T47D (cell line): ENCODE measurements at places on chromosomes 12 and 14.

DNA sequence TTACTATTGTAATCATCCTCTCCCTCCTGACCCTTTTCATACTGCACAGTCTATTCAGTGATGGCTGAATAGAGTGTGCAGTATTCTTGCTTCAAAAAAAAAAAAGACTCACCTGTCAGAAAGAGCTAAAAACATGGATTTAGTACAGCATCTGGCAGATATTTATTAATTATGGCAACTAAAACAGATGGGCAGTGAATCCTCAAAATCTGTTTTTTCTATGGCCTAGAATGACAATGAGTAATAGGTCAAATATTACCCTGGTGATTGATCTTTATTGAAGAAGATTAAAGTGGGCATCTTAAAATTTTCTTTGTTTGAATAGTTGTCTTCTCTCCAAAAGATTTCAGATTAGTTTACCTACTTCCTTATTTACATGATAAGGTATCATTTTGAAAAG is 543.6 kb downstream of the FOXG1 start:
- DNase-seq: no peak

- no peak for DNase-seq
Observed at GRCh38 chr12:132103542-132104308, 40.4 kb downstream of the DDX51 start.

GRCh38 chr14:67485501-67486095 is 2.9 kb downstream of the TMEM229B start:
- no peak for DNase-seq

- DNase-seq: peak; percentile 61
Observed at GRCh38 chr14:103846543-103847450, 578 bp downstream of the PPP1R13B start.

DNA sequence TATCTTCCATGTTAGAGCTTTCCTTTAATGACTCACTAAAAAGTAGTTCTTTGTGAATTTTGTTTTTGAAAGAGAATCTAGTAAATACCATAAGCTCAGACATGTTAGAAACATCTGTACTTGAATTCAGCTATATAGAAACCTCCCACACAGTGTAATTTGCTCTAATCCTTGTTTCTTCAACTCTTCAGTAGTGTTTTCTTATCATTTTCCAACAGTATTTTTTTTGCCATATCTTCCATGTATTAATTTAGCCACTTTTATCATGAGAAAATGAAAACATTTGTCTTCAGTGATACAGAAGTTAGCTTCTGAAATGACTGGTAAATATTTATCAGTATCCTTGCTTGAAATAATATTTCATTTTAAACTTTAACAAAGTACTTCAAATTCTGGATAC is 73.6 kb downstream of the ARID2 start:
- no peak for DNase-seq

- DNase-seq: no peak
Observed at GRCh38 chr14:86935241-86935885, 1057.6 kb downstream of the GALC start.

- no peak for DNase-seq
Observed at GRCh38 chr12:102891756-102892155, 25.3 kb downstream of the PAH start.

- DNase-seq: no peak
Observed at GRCh38 chr12:19230299-19230866, 100.8 kb downstream of the PLEKHA5 start.

GRCh38 chr14:23284654-23285529 is 1.0 kb downstream of the HOMEZ start:
- no peak for DNase-seq

DNA sequence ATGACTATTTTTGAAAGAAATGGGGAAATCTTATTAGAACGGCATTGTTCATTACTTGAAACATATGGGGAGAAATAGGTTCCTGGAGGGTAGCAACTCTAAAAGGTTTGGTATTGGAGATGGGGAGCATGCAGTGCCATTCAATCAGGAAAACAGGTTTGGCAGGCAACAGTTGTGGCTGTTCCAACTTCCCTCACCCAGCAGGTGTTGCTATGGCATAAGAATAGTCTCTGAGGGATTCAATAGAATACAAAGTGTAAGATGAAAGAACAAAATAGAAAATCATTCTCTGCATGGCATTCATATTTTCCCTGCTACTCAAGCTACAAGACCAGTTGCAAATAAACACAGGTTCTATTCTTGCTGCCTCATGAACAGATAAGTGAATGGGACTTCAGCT is 393.3 kb upstream of the RPL10L start:
- peak; percentile 23 for DNase-seq

DNA sequence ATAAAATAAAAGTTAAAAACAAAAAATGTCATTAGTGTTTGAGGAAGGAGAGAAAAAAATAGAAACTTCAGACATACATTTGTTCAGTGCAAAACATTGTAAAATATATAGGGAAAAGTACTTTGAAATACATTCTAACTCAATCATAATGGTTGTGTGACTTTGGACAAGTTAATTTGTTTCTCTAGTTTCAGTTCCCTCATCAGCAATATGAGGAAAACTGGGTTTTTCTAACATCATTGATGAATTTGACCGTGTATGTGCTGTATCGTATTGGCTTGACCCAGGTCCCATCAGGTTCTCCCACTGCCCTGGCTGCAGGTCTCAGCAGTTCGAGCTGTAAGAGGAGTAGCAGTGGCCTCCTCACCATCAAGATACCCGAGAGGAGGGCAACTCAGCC is 173.9 kb upstream of the ATF7IP start:
- DNase-seq: no peak

GRCh38 chr14:104384776-104385071 is 194.8 kb upstream of the C14orf180 start:
- no peak for DNase-seq

DNA sequence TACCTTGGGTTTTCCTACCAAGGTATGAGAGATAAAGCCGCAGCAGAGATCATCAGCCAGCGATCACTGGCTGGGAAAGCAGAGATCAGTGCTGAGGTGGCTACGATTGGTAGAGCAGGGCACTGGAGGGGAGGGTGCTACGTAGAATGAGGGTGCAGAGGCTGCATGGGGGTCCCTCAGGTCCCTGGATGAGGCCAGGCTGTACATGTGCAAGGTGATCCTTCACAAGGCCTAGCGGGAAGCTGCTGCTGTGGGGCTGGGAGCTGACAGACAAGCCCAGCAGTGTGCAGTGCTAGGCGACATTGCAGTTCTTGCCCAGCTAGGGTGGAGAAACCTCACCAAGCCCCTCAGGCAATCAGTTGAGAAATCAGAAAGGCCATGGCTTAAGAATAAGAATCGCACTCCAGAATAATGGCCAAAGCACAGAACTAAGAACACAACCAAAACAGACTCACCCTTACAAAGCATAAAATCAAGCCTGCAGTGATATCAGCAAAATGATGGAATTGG is 37.2 kb upstream of the GPR132 start:
- no peak for DNase-seq

- peak; percentile 21 for DNase-seq
Observed at GRCh38 chr14:59511916-59512575, 27.7 kb downstream of the JKAMP start.
